ENCODE measurements at places on chromosomes 16 and 17.
A peak's percentile ranks its signal among the peaks of the same experiment; 100 is the strongest.

DNA sequence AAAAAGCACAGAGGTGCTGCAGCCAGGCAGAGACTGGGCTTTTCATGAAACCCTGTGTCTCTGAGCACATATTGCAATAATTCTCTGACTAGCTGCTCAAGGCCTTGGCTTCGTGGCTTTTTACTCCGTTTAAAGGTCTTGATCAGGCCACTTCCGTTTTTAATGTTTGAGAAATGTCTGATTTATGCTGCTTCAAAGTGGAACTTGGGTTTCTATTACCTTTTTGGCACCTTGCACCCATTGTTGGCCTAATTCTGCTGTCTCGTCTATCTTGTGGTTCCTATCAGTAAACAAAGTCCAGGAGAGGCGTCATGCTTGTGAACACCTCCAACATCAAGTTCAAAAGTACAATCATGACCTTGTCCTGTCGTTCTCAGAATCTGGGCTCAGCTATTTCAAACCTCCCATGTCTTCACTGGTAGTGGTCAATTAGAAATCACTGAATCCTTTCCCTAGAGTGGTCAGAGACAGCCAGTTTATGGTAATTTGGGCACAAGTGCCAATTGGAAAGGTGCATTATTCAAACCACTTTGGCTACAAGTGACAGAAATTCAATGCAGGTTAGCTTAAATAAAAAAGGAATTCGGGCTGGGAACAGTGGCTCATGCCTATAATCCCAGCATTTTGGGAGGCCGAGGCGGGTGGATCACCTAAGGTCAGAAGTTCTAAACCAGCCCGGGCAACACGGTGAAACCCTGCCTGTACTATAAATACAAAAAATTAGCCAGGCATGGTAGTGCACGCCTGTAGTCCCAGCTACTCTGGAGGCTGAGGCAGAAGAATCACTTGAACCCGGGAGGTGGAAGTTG lies 33.3 kb upstream of the METTL9 start:
- no peak overlapping the region for H3K4me3 ChIP-seq
- H3K27ac ChIP-seq: no peak overlapping the region
- H3K36me3 ChIP-seq: no peaks in the 10 kb centered on the region
- peaks cover 10% of the 10 kb centered on the region for H3K4me1 ChIP-seq
- H3K27me3 ChIP-seq: no peaks in the 10 kb centered on the region

DNA sequence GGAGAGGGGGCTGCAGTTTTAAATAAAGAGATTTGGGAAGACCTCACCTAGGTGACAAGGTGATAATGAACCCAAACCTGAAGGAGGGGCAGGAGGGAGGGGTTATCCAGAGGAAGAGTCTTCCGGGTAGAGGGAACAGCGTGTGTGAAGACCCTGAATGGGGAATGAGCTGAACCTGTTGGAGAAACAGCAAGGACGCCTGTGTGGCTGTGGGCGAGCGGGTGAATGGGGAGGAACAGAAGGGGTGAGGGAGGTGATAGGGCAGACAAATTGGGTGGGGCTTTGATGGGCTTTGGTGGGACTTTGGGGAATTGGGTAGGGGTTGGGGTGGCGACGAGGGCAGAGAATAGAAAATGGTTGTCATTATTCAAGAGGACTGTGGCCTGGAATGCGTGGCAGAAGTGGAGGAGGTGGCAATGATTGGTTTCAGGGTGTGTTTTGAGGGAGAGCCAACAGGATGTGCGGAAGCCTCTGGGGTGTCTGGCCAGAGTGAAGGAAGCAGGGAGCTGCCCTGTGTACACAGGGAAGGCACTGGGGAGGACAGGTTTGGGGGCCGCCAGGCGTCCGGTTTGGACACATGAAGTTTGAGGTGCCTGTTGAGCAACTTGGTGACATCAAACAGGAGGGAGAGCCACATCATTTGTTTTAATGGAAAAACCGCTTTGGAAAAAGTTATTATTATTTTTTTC lies 48.7 kb downstream of the NKD1 start:
- H3K27ac ChIP-seq: no peak overlapping the region
- no peaks in the 10 kb centered on the region for H3K27me3 ChIP-seq
- no peak overlapping the region for H3K4me3 ChIP-seq
- H3K4me1 ChIP-seq: peaks cover 8% of the 10 kb centered on the region

DNA sequence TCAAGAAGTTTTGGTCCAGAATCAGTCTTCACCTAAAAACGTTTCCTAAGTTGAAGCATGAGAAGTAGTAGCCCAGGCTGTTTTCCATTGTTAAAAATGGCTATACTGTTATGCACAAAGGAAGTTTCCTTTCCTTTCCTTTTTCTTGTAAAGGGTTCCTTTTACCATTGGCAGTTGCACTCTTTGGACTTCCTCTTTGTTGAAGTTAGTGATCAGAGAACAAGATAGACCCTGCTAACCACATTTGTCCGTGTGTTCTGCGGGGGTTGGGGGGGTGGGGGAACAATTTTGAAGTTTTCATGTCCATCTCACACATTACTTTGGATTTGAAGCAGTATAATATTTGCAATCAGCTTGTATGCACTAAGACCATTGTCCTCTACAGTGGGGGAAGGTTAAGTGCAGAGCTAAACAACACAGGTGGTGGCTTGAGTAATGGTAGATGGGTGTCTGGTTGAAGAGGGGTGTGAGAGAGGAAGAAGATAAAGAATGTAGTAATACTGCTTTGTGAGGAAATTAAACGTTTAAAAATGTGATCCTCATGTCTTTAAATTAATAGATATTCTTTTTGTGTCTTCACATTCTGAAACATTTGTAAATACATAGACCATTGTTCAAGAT lies 1.4 kb downstream of the LPCAT2 start:
- peak overlapping the region; percentile 82 for H3K4me3 ChIP-seq
- DNase-seq: peak; percentile 39
- H3K36me3 ChIP-seq: peaks cover 8% of the 10 kb centered on the region
- H3K27me3 ChIP-seq: no peaks in the 10 kb centered on the region
- H3K4me1 ChIP-seq: peaks cover 6% of the 10 kb centered on the region
- no peak overlapping the region for H3K27ac ChIP-seq

DNA sequence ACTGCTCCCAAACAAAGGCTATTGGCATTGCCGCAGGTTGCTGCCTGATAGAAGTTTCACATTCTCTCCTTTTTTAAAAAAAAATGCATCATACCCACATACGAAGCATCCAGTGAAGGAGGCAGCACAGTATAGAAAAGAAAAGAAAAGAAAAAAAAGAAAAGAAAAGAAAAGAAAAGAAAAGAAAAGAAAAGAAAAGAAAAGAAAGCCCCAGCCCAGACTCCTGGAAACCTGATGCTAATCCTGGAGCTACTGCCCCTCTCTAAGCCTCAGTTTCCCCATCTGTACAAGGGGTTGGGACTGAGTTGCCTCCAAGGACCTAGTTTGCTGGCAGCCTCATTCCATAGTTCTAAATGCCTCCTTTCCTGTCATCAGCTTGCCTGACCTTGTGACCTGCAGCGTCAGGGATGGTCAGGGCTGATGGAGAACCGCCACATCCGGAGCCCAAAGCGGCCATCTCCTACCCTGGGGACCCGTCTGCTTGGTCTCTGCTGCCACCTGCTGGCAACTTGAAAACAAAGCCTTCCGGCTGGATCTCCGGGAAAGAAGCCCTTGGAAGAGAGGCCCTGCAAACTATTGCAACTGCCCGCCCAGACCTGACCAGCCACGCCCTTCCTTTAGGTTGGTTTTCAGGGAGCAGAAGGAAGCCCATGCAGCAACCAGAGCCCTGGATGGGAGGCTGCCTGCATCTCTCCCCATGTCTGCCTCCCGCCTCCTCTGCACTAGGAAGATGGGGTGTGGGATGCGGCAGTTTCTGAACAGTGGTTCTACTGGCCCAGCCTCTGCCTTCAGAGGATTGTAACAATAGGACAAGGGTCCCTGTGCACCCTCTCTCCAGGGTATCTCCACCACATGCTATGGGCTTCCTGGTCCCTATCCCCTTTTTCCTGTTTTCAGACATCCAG lies 13.0 kb downstream of the AIPL1 start:
- no peak overlapping the region for H3K4me3 ChIP-seq
- peaks cover 2% of the 10 kb centered on the region for H3K4me1 ChIP-seq
- no peak overlapping the region for H3K27ac ChIP-seq
- H3K27me3 ChIP-seq: peaks cover 5% of the 10 kb centered on the region
- DNase-seq: peak; percentile 62

- no peaks in the 10 kb centered on the region for H3K27me3 ChIP-seq
- no peak for DNase-seq
- H3K36me3 ChIP-seq: no peaks in the 10 kb centered on the region
- peak overlapping the region; percentile 66 for H3K27ac ChIP-seq
- peaks cover 41% of the 10 kb centered on the region for H3K4me1 ChIP-seq
Observed at GRCh38 chr17:73311428-73311780, 397 bp downstream of the CDC42EP4 start.

DNA sequence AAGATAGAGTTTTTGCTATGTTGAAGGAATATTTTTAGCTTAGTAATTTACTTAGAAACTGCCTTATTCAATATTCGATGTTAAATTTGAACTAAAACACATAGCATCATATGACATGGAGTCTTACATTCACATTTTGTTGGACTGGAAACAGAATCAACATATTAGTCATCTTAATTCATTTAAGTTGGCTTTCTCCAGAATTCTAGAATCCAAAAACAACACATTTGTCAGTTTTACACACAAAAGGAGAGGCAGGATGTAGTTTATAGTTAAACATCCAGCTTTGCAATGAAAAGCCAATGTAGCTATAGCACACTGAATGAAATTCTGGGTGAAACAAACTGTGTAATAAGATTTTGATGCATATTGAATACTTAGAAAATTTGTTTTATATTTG lies 43.3 kb downstream of the WWOX start:
- H3K4me1 ChIP-seq: no peaks in the 10 kb centered on the region
- H3K27me3 ChIP-seq: no peaks in the 10 kb centered on the region
- H3K27ac ChIP-seq: no peak overlapping the region
- no peak overlapping the region for H3K4me3 ChIP-seq

GRCh38 chr17:39064374-39064773 lies 87.1 kb downstream of the PLXDC1 start:
- no peak for DNase-seq
- no peaks in the 10 kb centered on the region for H3K36me3 ChIP-seq
- H3K4me3 ChIP-seq: no peak overlapping the region
- peaks cover 8% of the 10 kb centered on the region for H3K27me3 ChIP-seq
- no peak overlapping the region for H3K27ac ChIP-seq

- H3K4me3 ChIP-seq: no peak overlapping the region
- no peaks in the 10 kb centered on the region for H3K36me3 ChIP-seq
- H3K27ac ChIP-seq: no peak overlapping the region
Observed at GRCh38 chr17:35390663-35391062, 17.2 kb upstream of the SLFN11 start.

Data from common myeloid progenitor, CD34-positive (primary cell).